Muscle of arm (tissue), 14 donors: ENCODE measurements at places on chromosomes 7 and 10. TPM values are rescaled to one million over a fixed set of nuclear protein-coding genes. Genes with fewer than 3 reads are reported as not detected.

- no peak for DNase-seq
Observed at GRCh38 chr7:34761627-34762026, 103.6 kb downstream of the NPSR1 start.

DNA sequence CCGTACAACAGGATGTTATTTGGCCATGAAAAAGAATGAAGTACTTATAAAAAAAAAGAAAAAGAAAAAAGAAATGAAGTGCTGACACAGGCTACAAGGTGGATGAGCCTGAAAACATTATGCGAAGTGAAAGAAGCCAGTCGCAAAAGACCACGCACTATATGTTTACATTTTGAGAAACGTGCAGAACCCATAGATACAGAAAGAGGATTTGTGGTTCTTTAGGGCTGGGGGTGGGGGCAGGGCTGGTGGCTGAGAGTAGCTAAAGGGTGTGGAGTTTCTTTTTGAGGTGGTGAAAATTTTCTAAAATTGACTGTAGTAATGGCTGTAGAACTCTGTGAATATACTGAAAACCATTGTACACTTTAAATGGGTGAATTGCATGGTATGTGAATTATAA lies 86.0 kb upstream of the FAM20C start:
- DNase-seq: no peak

- DNase-seq: no peak
Observed at GRCh38 chr10:131569851-131570715, 258.6 kb upstream of the TCERG1L start.

The NANOS1 gene
- 6.4 TPM for polyA plus RNA-seq

GRCh38 chr10:32341596-32341995 lies 5.4 kb downstream of the EPC1 start:
- no peak for DNase-seq

The EPHB6 gene
- polyA plus RNA-seq: not detected

GRCh38 chr7:74141705-74142104 lies 32.5 kb upstream of the EIF4H start:
- DNase-seq: no peak

- no peak for DNase-seq
Observed at GRCh38 chr10:33875924-33876583, 541.6 kb upstream of the NRP1 start.

- no peak for DNase-seq
Observed at GRCh38 chr10:97434055-97434454, 8.1 kb downstream of the PGAM1 start.

The IMPDH1 gene
- 21.6 TPM for polyA plus RNA-seq

DNA sequence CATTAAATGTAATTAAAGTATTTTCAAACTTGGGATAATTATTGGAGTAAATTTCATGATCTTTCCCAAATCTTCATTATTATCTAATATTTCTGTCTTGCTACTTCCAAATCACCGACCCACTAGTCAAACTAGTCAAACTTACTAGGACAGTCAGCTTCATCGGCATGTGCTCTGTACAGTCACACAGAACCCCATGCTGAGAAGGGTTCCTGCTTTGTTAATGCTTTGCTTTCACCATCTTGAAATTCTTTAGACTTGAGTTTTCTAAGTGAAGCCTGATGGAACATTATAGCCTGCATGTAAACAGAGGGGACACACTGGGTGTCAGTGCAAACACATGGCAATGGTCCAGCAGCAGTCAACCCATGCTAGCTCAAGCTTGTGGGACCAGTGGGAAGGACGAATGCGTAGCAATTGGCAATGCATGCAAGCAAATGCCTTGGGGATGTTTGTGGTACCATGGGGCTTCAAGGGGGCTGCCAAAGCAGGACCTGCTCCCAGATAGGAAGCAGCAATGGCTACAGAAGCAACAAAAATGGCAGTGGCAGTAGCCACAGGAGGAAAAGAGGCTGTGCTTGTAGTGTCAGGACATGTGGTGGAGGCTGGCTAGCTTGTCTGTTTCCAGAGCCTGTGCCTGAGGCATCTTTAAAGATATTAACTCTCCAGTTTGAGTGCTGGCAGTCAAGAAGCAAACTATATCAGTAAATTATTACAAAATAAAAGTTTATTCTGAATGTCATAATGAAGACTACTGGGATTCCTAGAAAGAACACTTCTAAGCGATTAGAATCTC lies 441.1 kb upstream of the SEMA3D start:
- no peak for DNase-seq

DNA sequence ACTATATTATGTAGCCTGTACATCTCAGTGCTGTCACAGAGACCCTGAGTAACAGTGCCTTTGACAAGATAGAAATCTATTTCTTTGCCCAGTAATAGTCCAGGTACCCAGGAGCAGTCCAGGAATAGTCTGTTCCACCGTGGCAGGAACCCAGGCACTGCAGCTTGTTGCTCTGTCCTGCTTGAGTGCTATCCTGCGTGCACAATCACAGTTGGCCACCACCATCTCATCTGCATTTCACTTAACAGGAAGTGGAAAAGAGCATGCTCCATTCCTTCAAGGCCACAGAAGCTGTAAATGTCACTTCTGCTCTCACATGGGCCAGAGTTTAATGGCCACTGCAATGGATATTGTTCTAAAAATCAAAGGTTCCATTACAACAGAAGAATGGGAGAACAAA lies 61.5 kb upstream of the PRR15 start:
- DNase-seq: no peak

- no peak for DNase-seq
Observed at GRCh38 chr10:938941-939678, 7.6 kb upstream of the LARP4B start.

DNA sequence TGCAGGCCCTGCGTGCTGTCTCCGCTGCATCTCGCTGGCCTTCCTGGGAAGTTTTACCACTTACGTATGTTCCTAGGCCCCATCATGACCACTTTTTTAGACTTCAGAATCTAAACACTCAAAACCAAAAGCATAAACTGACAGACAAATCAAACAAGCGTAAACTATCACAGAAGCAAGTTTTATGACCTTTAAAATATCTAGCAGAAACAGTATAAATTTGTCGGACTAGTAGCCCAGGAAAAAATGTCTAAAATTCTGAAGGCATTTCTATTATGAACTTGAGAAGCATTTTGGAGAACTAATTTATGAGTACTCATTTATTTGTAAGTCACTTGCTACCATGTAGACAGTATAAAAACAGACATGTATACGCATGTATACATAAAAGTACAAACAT lies 10.6 kb downstream of the LRRC27 start:
- no peak for DNase-seq

DNA sequence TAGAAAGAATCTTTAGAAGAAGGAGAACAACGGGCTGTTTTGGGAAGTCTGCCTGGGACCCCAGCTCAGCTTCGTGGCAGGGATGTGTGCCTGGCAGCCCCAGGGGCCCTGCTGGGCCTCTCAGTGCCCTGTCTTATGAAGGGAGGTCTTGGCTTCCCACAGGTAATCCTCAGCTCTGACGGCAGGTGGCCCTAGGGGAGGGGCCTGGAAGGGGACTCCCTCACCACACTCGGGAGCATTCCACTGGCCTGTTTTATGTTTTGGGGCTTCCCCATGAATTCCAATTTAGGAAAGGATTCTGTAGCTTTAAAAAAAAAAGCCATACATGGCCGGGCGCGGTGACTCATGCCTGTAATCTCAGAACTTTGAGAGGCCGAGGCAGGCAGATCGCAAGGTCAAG lies 3.0 kb upstream of the DMBT1 start:
- no peak for DNase-seq

The MGMT gene
- 11.3 TPM for polyA plus RNA-seq

GRCh38 chr7:37040330-37040729 lies 316.0 kb upstream of the AOAH start:
- DNase-seq: no peak

- DNase-seq: no peak
Observed at GRCh38 chr7:145156834-145157233, 321.0 kb upstream of the TPK1 start.

DNA sequence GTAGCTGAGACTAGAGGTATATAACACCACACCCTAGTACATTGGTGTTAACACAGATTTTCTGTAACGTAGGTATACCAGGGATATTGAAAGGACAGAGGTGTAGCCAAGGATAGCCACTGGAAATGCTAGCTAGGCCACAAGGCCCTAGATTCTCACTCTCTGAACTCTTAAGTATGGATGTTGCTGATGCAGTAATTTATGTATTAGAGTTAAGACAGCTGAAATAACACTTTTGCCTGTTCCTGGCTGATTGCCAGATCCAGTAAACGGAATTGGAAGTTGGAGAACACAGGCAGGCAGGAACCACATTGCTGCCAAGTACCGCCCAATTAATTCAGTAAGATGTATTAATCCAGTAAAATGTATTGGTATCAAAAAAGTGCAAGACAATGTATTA lies 1.8 kb downstream of the CALU start:
- DNase-seq: no peak

DNA sequence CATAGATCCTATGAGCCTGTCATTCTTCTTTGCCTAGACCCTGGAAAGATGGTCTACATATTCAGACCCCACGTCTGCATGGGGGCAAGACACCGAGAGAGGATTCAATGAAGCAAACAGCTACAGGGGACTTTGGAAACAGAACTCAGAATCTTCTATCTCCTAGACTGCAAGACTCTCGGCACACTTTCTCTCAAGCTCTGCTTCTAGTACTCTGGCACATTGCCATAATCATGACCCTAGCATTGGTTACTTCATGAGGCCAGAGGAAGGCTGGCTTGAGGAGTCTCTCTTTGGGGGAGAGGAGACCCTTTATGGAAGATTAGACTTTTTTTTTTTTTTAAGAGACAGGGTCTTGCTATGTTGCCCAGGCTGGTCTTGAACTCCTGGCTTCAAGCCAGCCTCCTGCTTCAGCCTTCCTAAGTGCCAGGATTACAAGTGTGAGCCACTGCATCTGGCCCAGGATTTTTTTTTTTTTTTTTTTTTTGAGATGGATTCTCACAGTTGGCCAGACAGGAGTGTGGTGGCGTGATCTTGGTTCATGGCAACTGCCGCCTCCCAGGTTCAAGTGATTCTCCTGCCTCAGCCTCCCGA lies 20.7 kb downstream of the CCDC3 start:
- DNase-seq: no peak

The CALHM3 gene
- not detected for polyA plus RNA-seq

- DNase-seq: no peak
Observed at GRCh38 chr7:131244259-131244852, 83.3 kb upstream of the MKLN1 start.

GRCh38 chr10:132306864-132307751 lies 642 bp downstream of the STK32C start:
- DNase-seq: no peak

GRCh38 chr10:117536866-117537435 lies 5.6 kb upstream of the EMX2 start:
- DNase-seq: no peak

DNA sequence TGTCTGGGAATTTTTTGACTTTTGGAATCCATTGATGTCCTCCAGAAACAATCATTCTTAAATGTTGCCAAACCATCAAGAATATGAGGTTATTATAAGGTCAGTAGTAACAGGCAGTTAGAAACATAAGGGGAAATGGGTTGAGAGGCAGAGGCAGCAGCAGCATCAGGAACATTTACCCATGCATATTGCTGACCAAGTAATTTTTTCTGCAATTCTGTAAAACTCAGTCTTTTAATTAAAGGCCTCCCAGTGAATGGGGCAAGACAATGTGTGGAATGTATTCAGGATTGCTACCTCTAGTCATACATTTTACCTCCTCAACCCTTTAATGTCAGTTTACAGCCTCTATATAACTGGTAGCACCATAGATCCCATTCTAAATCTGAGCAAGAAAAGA lies 66.5 kb upstream of the SKAP2 start:
- DNase-seq: no peak
